ENCODE measurements at places on chromosomes 12 and 14.
A peak's percentile ranks its signal among the peaks of the same experiment; 100 is the strongest.

DNA sequence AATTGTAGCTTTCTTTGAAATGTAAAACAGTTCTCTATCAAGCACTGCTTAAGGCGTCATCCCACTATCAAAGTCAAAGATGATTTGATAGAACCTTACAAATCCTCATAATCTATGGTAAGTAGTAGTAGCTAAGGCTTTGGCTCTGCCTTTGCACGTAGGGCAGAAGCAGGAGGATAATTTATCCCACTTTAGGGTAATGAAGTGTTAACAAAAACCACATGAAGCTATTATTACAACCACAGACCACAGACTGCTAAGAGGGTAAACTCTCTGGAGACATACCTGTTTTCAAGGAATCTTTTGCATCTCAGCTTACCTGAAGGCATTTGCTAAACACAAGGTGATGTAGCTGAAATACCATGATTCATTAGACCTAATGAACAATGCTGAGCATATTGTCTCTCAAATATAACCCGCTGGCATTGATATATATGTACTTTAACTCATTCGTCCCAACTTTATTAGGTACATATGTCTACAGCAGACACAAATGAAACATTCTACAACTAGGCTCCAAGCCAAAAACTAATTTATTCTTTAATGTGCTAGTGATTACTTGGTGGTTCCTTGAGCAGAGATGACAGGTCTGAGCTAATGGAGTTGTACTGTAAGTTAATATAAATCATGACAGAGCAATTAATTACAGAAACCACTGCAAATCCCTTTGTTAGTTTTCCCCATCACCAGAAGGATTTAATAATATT is 368.8 kb downstream of the ETNK1 start:
- no peak overlapping the region for H3K4me3 ChIP-seq
- H3K4me1 ChIP-seq = no peaks in the 10 kb centered on the region
- no peak overlapping the region for H3K27ac ChIP-seq
- H3K27me3 ChIP-seq = no peaks in the 10 kb centered on the region

GRCh38 chr12:112685321-112685720 is 106.2 kb upstream of the RPH3A start:
- no peak overlapping the region for H3K4me3 ChIP-seq
- no peak for DNase-seq
- H3K27me3 ChIP-seq = peaks cover 90% of the 10 kb centered on the region

- no peak overlapping the region for H3K4me3 ChIP-seq
- no peaks in the 10 kb centered on the region for H3K27me3 ChIP-seq
- no peaks in the 10 kb centered on the region for H3K4me1 ChIP-seq
- H3K36me3 ChIP-seq = no peaks in the 10 kb centered on the region
- no peak for DNase-seq
- H3K27ac ChIP-seq = no peak overlapping the region
Observed at GRCh38 chr14:106185837-106186233, 659.5 kb downstream of the TMEM121 start.

DNA sequence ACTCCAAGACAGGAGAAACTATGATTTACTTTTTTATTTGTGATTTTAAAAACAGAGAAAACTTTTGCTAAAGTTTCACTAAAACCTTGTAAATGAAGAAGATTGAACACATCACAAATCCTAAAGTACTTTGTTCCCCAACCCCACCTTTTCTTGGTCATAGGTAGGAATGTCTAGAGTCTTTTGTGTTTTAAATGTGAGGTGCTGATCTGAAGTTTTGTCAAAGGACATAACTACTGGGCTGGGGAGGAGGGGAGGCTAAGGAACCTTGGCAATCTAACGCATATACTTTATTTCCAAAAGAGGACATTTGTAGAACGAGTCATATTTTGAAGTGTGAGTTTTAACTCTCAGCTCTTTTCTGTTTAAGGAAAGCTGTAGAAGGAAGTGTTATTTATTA is 37.2 kb downstream of the CATSPERB start:
- H3K36me3 ChIP-seq = no peaks in the 10 kb centered on the region
- H3K27ac ChIP-seq = no peak overlapping the region
- H3K4me1 ChIP-seq = no peaks in the 10 kb centered on the region
- H3K4me3 ChIP-seq = no peak overlapping the region
- DNase-seq = no peak
- no peaks in the 10 kb centered on the region for H3K27me3 ChIP-seq

- no peaks in the 10 kb centered on the region for H3K36me3 ChIP-seq
- H3K4me1 ChIP-seq = peaks cover 6% of the 10 kb centered on the region
- no peak overlapping the region for H3K4me3 ChIP-seq
Observed at GRCh38 chr14:59195912-59196311, 7.4 kb downstream of the DAAM1 start.

GRCh38 chr14:105476097-105476830 is 1.6 kb downstream of the CRIP2 start:
- DNase-seq = no peak
- H3K27ac ChIP-seq = peak overlapping the region; percentile 17
- no peaks in the 10 kb centered on the region for H3K27me3 ChIP-seq
- peaks cover 26% of the 10 kb centered on the region for H3K4me1 ChIP-seq

DNA sequence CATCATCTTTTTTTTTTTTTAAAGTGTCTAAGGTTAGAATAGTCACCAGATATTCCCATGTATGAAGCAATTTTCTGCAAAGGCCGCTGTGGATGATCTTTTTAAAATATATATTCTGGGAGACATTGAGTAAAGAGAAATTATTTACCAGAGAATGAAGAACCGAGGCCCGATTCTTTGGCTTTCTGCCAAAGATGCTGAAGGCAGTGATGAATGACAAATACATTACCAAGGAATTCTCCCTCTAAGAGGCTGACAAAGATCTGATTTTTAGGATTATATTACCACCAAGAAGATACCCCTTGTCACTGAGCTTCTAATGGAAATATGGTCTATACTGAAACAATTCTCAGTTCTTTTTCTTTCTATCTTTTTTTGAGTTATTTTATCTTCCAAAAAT is 336.8 kb downstream of the NAV3 start:
- H3K36me3 ChIP-seq = no peaks in the 10 kb centered on the region
- H3K27me3 ChIP-seq = no peaks in the 10 kb centered on the region

GRCh38 chr12:52947738-52948423 is 1.0 kb upstream of the KRT18 start:
- H3K27me3 ChIP-seq = no peaks in the 10 kb centered on the region
- H3K27ac ChIP-seq = peak overlapping the region; percentile 78
- H3K4me3 ChIP-seq = peak overlapping the region; percentile 96
- no peak for DNase-seq
- H3K4me1 ChIP-seq = peaks cover 90% of the 10 kb centered on the region

DNA sequence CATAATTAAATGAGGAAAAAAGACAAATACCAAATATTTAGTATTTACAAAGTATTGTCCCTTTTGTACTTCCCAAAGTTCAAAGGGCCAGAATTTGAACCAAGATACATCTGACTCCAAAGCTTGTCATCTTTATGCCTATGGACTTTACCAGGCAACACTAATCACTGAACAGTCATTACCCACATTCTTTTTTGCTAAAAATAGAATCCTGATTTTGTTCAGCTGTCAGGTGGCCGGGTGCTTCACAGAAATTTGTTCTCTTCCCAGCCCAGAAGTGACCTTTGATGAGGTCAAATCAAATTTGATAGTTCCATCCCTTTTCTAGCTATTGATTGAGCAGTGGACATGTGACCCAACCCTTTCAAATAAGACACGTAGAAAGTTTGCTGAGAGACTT is 121.6 kb downstream of the LLPH start:
- H3K4me3 ChIP-seq = no peak overlapping the region
- H3K36me3 ChIP-seq = no peaks in the 10 kb centered on the region
- H3K4me1 ChIP-seq = no peaks in the 10 kb centered on the region
- DNase-seq = no peak

Measured in HCT116 (cell line).